Left lung (tissue), 14 donors: ENCODE measurements at places on chromosomes 12 and 14. TPM values are rescaled to one million over a fixed set of nuclear protein-coding genes. Genes with fewer than 3 reads are reported as not detected.
A peak's percentile ranks its signal among the peaks of the same experiment; 100 is the strongest.

- no peak overlapping the region for H3K27ac ChIP-seq
- H3K36me3 ChIP-seq = peaks cover 42% of the 10 kb centered on the region
- no peaks in the 10 kb centered on the region for H3K27me3 ChIP-seq
- no peak overlapping the region for H3K4me3 ChIP-seq
- no peaks in the 10 kb centered on the region for H3K4me1 ChIP-seq
- DNase-seq = no peak
Observed at GRCh38 chr12:11894890-11895289, 175.8 kb upstream of the BCL2L14 start.

GRCh38 chr12:12839003-12839395 is 25.9 kb downstream of the DDX47 start:
- no peaks in the 10 kb centered on the region for H3K36me3 ChIP-seq
- no peak overlapping the region for H3K27ac ChIP-seq
- H3K27me3 ChIP-seq = no peaks in the 10 kb centered on the region
- DNase-seq = no peak
- H3K4me1 ChIP-seq = no peaks in the 10 kb centered on the region

Gene KCNJ8
- total RNA-seq = 14.3 TPM

DNA sequence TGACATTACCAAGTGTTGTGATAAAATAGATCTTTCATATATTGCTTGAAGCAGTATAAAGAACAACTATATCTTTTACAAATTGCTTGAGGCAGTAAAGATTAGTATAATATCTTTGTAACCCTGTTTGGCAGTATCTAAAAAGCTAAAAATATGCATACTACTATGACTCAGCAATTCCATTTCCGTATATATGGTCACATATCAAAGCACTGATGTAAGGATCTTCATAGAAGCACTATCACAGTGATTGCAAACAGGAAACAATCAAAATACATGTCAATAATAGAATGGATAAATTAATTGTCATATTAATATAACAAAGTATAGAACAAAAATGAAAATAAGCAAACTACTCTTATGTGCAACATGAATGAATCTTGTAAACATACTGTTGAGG is 158.4 kb upstream of the IGF1 start:
- no peaks in the 10 kb centered on the region for H3K36me3 ChIP-seq
- no peaks in the 10 kb centered on the region for H3K4me1 ChIP-seq
- H3K27ac ChIP-seq = no peak overlapping the region
- no peaks in the 10 kb centered on the region for H3K27me3 ChIP-seq
- no peak for DNase-seq

- no peaks in the 10 kb centered on the region for H3K4me1 ChIP-seq
- H3K36me3 ChIP-seq = no peaks in the 10 kb centered on the region
- no peak overlapping the region for H3K27ac ChIP-seq
Observed at GRCh38 chr12:42946871-42947381, 357.4 kb upstream of the PRICKLE1 start.

Gene KLRK1
- 2.6 TPM for total RNA-seq

Gene CMTM5
- 0.71 TPM for total RNA-seq

DNA sequence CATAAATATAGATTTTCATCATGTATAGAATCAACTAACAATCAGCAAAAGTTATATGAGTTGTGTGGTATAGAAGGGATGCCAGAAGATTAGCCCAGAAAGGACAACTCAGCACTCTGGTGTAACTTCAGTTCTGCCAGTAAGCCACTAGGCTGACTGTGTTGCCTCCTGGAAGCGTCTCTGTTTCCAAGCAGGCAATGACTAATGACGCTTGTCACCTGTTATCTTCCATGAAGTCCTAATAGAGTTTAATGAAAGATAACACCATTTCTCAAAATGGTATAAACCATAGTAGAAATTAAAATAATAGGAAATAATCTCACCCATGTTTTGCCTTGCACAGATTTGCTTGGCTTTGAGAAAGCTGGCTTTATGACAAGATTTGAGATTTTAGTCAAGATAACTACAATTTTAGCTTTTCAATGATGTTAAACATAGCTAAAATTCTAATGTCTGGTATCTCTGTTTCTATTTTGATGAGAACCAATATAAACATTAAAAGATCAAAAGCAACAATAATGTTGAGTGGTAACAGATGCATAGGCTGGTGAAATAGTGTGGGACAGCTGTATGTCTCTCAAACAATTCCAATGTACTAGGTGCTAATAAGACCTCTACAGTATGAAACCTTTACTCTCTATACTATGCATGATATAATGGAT is 9.0 kb upstream of the RNU6-7 start:
- no peaks in the 10 kb centered on the region for H3K36me3 ChIP-seq
- H3K27ac ChIP-seq = no peak overlapping the region
- no peaks in the 10 kb centered on the region for H3K4me1 ChIP-seq
- DNase-seq = no peak
- no peak overlapping the region for H3K4me3 ChIP-seq
- H3K27me3 ChIP-seq = no peaks in the 10 kb centered on the region

GRCh38 chr12:89015419-89015818 is 336.9 kb downstream of the DUSP6 start:
- no peak for DNase-seq
- H3K36me3 ChIP-seq = no peaks in the 10 kb centered on the region
- H3K4me1 ChIP-seq = no peaks in the 10 kb centered on the region
- no peak overlapping the region for H3K4me3 ChIP-seq
- H3K27me3 ChIP-seq = no peaks in the 10 kb centered on the region

DNA sequence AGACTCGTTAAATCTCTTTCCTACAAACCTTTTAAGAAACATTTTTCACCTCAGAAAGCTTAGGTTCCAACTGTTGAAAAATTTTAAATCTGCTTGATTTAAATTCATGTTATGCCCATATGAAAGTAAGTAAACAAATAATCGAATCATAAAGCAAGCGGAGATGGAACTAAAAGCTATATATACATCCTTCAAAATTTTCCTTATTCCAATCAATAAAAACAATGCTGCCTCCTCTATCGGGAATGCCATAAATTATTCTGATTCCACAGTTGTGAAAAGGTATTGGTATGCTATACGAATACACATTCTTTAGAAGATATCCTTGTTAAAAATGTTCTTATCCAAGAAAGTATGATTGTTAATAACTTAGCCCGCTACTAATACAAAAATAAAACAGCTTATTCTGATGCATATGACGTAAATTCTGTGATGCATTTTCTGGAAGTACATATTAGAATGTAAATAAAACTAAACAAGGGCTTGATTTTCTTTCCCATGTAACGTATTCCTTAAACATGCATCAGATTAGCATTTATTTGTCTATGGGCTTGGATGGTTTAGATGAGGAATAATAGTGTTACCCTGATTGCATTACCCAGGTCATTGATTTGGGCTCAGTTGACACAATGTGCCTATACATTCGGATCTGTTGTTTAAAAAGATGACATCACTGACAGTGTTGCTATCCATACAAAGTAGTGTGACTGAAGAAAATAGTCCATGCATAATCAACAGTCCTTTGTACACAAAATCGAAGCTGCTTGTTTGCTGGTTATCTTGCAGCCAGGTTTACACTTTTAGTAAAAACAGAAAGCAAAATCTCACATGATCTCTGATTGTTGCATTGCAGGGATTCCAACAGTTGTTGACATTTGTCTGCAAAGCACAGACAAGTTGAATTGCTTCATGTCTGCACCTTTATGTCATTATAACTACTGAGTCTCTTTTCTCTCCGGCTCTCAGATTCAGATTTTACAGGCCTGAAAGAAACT is 656 bp upstream of the DTD2 start:
- DNase-seq = no peak
- H3K4me3 ChIP-seq = peak overlapping the region; percentile 68
- peaks cover 12% of the 10 kb centered on the region for H3K4me1 ChIP-seq
- peaks cover under 1% of the 10 kb centered on the region for H3K36me3 ChIP-seq

DNA sequence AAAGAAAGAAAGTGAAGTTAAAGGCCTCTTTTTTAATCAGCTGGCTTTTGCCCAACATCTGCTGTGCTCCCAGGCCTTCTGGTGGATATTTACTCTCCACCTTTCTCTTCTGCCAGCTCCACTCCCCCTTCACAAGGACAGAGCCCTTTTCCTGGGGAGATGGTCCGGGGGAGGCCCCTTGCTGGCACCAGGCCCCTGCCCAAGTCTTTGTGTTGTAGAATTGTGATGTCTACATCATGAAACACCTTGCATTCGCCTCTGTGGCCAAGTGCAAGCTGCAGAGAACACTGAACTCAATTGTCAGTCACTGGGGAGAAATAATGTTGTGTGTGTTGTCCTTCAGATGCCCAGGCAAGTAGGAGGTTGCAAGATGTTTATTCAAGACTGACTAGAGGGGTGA is 150.3 kb downstream of the DPF3 start:
- H3K36me3 ChIP-seq = no peaks in the 10 kb centered on the region
- no peak for DNase-seq
- no peaks in the 10 kb centered on the region for H3K27me3 ChIP-seq
- H3K4me1 ChIP-seq = no peaks in the 10 kb centered on the region
- H3K27ac ChIP-seq = no peak overlapping the region

Gene TSPAN19
- total RNA-seq = 5.4 TPM

Gene TAS2R10
- not detected for total RNA-seq

Gene VPS37B
- 33.9 TPM for total RNA-seq

DNA sequence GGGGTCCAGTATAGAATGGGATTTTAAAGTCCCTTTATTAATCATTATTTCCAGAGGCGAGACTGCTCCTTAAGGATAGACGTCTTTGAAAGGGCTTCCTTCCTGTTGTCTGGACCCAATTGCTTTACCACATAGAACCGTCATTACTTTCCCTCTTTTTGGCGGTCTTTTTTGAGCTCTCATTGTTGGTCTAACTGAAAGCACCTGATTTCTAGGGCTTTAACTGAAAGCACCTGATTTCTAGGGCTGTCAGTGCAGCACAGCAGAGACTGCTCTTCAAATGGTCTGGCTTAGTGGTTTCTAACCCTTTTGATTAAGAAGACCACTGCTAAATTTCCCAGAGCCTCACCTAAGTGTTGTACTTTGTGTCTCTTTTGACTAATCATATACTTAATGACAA is 95.8 kb downstream of the PRKCH start:
- H3K36me3 ChIP-seq = no peaks in the 10 kb centered on the region
- peak overlapping the region; percentile 0 for H3K27ac ChIP-seq
- no peaks in the 10 kb centered on the region for H3K27me3 ChIP-seq

DNA sequence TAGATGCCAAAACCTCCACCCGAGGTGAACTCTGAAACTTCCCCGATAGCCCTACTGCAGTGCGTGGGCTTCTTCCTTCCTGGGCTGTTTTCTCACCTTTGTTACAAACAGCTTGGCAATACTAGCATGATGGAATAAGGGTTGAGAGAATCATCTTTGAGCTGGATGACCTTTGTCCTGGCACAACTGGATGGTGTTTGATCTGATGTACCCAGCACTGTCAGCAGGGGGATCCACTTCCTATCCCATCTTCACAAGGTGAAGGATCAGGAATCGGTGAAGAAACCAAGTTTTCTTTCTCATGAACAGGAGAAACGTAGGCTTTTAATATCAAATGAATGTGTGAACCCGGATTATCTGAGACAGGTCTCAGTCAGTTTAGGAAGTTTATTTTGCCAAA is 19.5 kb upstream of the LRRC10 start:
- no peak overlapping the region for H3K4me3 ChIP-seq
- no peaks in the 10 kb centered on the region for H3K4me1 ChIP-seq
- DNase-seq = no peak
- H3K27me3 ChIP-seq = no peaks in the 10 kb centered on the region

Gene ATP2A2
- total RNA-seq = 258 TPM

Gene DAO
- total RNA-seq = not detected

- no peak overlapping the region for H3K4me3 ChIP-seq
- peaks cover under 1% of the 10 kb centered on the region for H3K27me3 ChIP-seq
- no peak overlapping the region for H3K27ac ChIP-seq
- no peaks in the 10 kb centered on the region for H3K36me3 ChIP-seq
- no peaks in the 10 kb centered on the region for H3K4me1 ChIP-seq
Observed at GRCh38 chr14:72416081-72416849, 477.6 kb downstream of the DPF3 start.

Gene ABHD4
- 33.6 TPM for total RNA-seq

- H3K4me1 ChIP-seq = no peaks in the 10 kb centered on the region
- H3K27ac ChIP-seq = no peak overlapping the region
- no peak overlapping the region for H3K4me3 ChIP-seq
- peak; percentile 50 for DNase-seq
Observed at GRCh38 chr12:52655720-52656124, 3.7 kb upstream of the KRT2 start.
